ENCODE measurements at places on chromosomes 3 and 15. TPM values are rescaled to one million over a fixed set of nuclear protein-coding genes. Genes with fewer than 3 reads are reported as not detected.

- H3K4me1 ChIP-seq = no peaks in the 10 kb centered on the region
- no peaks in the 10 kb centered on the region for H3K36me3 ChIP-seq
- DNase-seq = no peak
Measured at GRCh38 chr3:70261283-70261682, 51.2 kb downstream of the MDFIC2 start.

DNA sequence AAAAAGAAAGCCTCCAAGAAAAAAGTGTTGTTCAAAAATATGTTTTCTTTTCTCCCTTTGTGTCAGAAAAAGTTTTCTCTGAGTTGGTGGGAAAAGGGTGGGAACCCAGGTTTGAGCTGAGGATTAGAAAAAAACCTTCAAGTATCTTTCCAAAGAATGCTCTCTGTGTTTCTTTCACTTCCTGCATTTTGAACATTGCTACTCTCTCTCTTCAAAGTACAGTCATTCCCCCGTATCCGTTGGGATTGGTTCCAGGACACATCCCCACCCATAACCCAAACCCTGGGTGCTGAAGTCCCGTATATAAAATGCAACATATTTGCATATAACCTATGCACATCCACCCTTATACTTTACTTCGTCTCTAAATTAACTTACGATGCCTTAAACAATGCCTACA is 139.6 kb downstream of the TMCO5A start:
- DNase-seq = no peak
- H3K27me3 ChIP-seq = no peaks in the 10 kb centered on the region
- no peak overlapping the region for H3K27ac ChIP-seq
- peak overlapping the region; percentile 67 for H3K4me3 ChIP-seq
- H3K36me3 ChIP-seq = no peaks in the 10 kb centered on the region
- H3K4me1 ChIP-seq = peaks cover 35% of the 10 kb centered on the region

DNA sequence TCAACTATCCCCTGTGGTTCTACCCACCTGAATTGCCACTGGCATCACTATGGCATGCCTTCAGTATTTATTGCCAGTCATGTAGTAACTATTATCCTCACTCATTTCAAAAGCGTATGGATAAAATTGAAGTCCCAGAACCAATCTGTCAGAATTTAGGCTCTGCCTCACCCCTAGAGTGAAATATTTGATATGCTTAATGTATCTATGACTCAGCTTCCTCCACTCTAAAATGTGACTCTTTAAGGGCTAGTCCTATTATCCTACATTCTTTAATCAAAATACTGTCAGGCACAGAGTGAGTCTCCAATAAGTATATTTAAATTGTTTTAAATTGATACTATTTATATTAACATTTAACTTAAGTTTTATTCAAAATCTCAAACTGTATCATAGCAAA is 27.6 kb downstream of the ARPP21 start:
- no peak overlapping the region for H3K4me3 ChIP-seq
- no peaks in the 10 kb centered on the region for H3K36me3 ChIP-seq
- H3K4me1 ChIP-seq = no peaks in the 10 kb centered on the region
- DNase-seq = no peak
- no peak overlapping the region for H3K27ac ChIP-seq

Gene GFM1
- total RNA-seq = 66.6 TPM

Gene ATP13A5
- total RNA-seq = not detected

DNA sequence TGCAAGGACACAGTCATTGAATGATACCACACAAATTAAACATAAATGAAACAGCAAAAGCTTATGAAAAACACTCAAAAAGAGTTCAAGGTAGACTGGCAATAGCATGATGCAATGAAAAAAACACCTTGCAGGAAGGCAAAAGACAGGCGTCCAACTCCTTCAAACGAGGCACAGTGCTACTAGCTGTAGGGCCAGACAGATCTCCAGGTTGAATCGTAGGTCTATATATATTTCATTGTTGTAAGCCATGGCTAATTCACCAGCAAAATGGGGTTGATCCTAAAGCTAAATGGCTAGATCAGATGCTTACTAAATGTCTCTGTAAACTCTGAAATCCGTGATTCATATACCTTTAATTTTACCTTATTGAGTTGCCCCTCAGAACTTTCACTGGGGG is 94.2 kb downstream of the THRB start:
- H3K4me3 ChIP-seq = no peak overlapping the region
- DNase-seq = no peak
- H3K27me3 ChIP-seq = no peaks in the 10 kb centered on the region

- H3K4me1 ChIP-seq = no peaks in the 10 kb centered on the region
- H3K27ac ChIP-seq = no peak overlapping the region
- no peaks in the 10 kb centered on the region for H3K36me3 ChIP-seq
- H3K4me3 ChIP-seq = no peak overlapping the region
- H3K27me3 ChIP-seq = no peaks in the 10 kb centered on the region
- no peak for DNase-seq
Measured at GRCh38 chr3:85567071-85567676, 608.4 kb downstream of the CADM2 start.

GRCh38 chr15:80174017-80174746 is 21.4 kb downstream of the FAH start:
- no peak overlapping the region for H3K4me3 ChIP-seq
- H3K27me3 ChIP-seq = no peaks in the 10 kb centered on the region
- no peak overlapping the region for H3K27ac ChIP-seq
- no peak for DNase-seq

- no peak overlapping the region for H3K4me3 ChIP-seq
- no peaks in the 10 kb centered on the region for H3K27me3 ChIP-seq
- no peak for DNase-seq
- H3K27ac ChIP-seq = no peak overlapping the region
- no peaks in the 10 kb centered on the region for H3K36me3 ChIP-seq
- no peaks in the 10 kb centered on the region for H3K4me1 ChIP-seq
Measured at GRCh38 chr3:10550705-10551104, 45.3 kb upstream of the ATP2B2 start.

DNA sequence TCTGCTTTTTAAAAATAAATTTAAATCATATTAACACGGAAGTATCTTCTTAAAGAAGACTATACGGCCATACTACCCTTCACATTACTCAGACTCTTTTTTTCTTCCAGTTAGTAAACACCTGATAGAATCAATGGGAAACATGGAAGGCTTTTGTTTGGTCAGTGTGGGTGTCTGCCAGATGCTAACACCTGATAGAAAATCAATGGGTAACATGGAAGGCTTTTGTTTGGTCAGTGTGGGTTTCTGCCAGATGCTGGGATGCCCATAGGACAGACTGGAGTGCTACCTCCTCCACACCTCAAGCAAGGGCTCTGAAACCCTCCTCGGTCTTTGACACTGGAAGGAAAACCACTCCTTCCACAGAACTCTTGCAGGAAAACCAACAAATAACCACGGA is 29.2 kb downstream of the HACL1 start:
- H3K27me3 ChIP-seq = no peaks in the 10 kb centered on the region
- no peak overlapping the region for H3K4me3 ChIP-seq
- no peaks in the 10 kb centered on the region for H3K36me3 ChIP-seq
- no peak for DNase-seq

Gene P2RY1
- 17.7 TPM for total RNA-seq

DNA sequence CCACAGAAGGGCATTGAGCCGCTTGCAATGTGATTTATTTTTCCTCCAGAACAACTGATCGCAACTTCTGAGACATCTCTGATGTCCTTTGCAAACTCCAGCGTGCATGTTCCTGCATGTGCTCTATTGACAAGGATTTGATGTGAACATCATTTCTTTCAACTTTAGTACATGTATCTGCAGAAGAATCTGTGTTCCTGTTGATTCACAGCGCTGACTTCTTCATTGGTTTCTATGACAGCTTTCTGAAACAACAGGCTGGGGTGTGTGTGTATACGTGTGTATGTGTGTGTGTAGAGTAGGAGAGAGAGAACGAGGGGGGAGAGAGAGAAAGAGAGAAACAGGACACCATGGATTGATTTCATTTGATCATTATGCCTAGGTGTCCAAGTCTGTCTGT is 56.7 kb upstream of the CMTM8 start:
- no peak for DNase-seq
- H3K36me3 ChIP-seq = no peaks in the 10 kb centered on the region
- H3K4me1 ChIP-seq = no peaks in the 10 kb centered on the region
- no peak overlapping the region for H3K27ac ChIP-seq
- no peak overlapping the region for H3K4me3 ChIP-seq
- no peaks in the 10 kb centered on the region for H3K27me3 ChIP-seq

GRCh38 chr15:65223996-65224395 is 12.7 kb upstream of the CILP start:
- no peaks in the 10 kb centered on the region for H3K27me3 ChIP-seq
- no peaks in the 10 kb centered on the region for H3K4me1 ChIP-seq
- H3K4me3 ChIP-seq = no peak overlapping the region
- H3K27ac ChIP-seq = no peak overlapping the region
- no peak for DNase-seq
- no peaks in the 10 kb centered on the region for H3K36me3 ChIP-seq

DNA sequence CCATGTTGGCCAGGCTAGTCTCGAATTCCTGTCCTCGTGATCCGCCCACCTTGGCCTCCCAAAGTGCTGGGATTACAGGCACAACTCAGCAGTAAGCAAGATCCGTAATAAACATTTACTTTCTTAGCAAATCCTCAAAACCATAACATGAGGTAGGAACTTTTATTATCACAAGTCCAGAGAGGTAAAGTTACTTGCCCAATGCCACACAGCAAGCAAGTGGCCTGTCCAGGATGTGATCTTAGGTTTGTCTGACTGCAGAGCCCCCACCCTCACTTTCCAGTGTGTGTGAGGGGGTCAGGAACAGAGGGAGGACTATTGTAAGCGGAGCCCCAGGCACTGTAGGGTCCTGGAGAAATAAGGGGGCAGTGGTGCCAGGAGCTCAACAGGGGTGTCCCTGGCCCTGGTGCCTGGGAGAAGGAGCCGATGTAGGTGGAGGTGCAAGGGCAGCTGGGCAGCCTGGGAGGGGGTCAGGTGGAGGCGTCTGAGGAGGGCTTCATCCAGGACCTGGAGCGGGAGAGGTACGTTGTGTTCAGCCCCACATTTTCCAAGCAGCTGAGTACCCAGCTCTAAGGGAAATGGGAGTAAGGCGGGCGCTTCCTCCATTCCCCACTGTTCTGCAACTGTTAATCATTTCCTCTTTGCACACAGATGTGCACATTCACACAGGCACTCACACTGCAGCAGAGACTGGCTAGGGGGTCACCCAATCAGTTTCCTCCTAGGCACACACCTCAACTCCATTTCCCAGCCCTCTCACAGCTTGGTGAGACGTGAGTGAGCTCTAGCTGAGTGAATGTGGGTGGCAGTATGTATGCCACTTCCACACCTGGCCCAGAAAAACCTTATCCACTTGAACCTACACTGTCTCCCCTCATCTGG is 5.9 kb downstream of the RPUSD3 start:
- H3K27ac ChIP-seq = no peak overlapping the region
- H3K27me3 ChIP-seq = no peaks in the 10 kb centered on the region
- no peak for DNase-seq
- H3K4me1 ChIP-seq = no peaks in the 10 kb centered on the region
- H3K4me3 ChIP-seq = no peak overlapping the region

DNA sequence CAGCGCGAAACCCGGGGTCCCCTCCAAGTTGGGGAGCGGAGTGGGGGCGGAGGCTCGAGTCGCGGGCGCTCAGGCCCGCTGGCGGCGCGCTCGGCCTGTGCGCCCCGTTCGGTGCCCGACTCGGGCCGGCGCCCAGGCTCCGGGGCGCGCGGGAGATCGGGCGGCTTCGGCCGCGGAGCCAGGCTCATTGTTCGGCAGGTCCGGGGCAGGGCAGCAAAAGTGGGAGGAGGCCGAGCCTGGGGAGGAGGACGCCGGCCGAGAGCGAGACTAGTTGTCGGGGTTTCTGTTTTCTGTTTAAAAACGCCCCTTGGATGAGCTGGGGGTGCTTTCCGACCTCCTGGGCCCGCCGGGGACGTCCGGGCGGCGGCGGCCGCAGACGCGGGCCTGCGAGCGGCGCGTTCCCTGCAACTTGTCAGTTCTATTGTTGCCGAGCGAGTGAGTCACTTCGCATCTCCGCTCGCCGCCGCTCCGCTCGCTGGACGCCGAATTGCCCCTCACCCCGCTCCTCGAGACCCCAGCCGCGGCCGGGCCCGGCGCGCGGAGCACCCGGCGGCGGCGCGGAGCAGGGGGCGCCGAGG is 676 bp downstream of the TCF12 start:
- no peaks in the 10 kb centered on the region for H3K27me3 ChIP-seq
- peak overlapping the region; percentile 94 for H3K27ac ChIP-seq
- peak overlapping the region; percentile 90 for H3K4me3 ChIP-seq
- H3K4me1 ChIP-seq = peaks cover 8% of the 10 kb centered on the region
- no peaks in the 10 kb centered on the region for H3K36me3 ChIP-seq

DNA sequence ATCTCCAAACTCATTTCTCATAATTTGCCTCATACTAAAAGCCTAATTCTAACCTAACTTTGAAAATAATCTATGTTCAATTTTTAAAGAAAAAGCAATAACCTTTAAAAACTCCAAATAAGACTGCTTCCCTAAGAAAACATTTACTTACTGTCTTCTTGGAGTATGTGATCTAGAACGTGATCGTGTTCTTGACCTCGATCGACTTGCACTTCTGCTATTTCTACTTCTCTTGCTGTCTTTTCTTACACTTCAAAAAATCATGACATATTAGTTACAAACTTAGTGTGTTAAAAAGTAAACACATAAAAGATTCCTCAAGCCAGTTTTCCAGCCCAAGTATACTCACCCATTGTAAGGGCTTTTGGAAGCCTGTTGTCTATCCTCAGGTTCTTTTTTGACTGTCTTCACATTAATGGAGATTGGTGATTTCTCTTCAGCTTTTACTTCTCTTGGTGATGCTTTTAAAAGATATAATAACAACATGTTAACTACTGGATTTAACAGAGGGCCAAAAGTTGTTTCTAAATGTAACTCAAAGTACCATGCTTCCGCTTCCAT is 10.7 kb downstream of the CCNL1 start:
- peaks cover 7% of the 10 kb centered on the region for H3K4me1 ChIP-seq
- H3K27me3 ChIP-seq = no peaks in the 10 kb centered on the region
- H3K4me3 ChIP-seq = no peak overlapping the region
- peaks cover 99% of the 10 kb centered on the region for H3K36me3 ChIP-seq
- H3K27ac ChIP-seq = no peak overlapping the region
- DNase-seq = no peak

DNA sequence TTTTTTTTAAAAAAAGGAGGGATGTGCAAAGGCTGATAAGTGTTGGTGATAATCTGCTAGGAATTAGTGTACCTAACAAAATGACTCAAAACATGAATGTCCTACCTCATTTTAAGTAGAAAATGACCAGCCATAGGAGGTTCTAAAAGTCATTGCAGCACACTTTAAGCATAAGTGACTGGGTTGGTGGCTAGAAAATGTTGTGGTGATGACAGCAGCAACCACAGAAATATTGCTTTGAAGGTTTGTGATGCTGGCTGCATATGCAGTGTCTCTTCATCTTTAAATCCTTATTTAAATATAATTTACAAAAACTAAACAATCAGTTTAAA is 55.2 kb downstream of the CMSS1 start:
- peak overlapping the region; percentile 94 for H3K27ac ChIP-seq
- no peak for DNase-seq
- H3K27me3 ChIP-seq = no peaks in the 10 kb centered on the region
- H3K4me1 ChIP-seq = no peaks in the 10 kb centered on the region
- H3K36me3 ChIP-seq = no peaks in the 10 kb centered on the region
- no peak overlapping the region for H3K4me3 ChIP-seq

- DNase-seq = peak; percentile 79
- H3K4me1 ChIP-seq = no peaks in the 10 kb centered on the region
- peak overlapping the region; percentile 95 for H3K27ac ChIP-seq
- H3K27me3 ChIP-seq = no peaks in the 10 kb centered on the region
Measured at GRCh38 chr15:70762469-70763119, 764 bp downstream of the UACA start.

- no peak for DNase-seq
- no peaks in the 10 kb centered on the region for H3K4me1 ChIP-seq
- no peaks in the 10 kb centered on the region for H3K27me3 ChIP-seq
- H3K36me3 ChIP-seq = no peaks in the 10 kb centered on the region
Measured at GRCh38 chr3:40336101-40336500, 26.6 kb downstream of the EIF1B start.
